ENCODE measurements at places on chromosomes 6 and 20.

DNA sequence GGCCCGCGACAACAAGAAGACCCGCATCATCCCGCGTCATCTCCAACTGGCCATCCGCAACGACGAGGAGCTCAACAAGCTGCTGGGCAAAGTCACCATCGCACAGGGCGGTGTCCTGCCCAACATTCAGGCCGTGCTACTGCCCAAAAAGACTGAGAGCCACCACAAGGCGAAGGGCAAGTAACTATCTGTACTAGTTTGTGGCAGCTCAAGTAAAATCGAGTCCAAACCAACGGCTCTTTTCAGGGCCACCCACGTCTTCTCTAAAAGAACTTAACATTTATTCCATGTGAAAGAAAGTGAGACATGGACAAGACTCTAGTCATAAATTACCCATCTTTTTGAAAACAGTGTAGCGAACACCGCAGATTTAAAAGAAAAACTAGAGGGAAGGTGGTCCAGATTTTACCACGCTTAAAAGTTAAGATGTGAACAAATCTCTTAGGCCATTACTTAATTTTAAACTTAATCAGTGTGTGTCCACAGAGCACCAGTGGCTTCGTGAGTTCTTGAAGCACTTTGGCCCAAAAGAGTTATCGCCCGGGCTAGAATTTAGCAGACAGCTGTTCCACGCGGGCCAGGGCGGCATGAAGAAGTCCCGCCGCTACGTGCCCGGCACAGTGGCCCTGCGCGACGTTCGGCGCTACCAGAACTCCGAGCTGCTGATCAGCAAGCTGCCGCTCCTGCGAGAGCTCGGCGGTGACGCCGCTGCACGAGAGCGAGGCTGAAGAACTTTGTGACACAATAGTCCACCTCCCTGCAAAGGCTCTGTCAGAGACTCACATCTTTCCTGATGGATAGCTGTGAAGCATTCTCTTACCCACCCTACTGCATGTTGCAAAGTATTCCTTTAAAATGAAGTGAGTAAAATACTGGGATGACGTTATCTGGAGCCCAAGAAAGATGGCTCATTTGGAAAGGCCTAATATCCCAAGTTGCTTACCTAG, 113.9 kb upstream of the PRSS16 start:
- peak; percentile 72 for DNase-seq

DNA sequence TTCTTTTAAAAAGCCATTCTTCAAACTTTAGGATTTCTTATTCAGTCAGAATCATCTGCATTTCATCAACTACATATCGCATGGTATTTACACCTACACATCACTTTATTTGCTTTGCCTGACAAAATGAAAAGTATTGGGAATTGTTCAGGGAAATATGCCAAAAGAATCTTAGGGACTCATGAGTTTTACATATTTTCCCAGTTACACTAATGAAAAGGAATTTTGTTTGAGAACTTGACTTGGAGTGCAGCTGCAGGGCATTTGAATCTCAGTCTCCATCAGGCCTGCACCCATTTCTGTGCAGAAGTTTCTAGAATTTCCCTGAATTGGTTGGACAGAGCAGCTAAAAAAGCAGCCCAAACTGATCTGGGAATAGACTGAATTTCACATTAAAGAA, 65.3 kb downstream of the MTHFD1L start:
- peak; percentile 65 for DNase-seq

DNA sequence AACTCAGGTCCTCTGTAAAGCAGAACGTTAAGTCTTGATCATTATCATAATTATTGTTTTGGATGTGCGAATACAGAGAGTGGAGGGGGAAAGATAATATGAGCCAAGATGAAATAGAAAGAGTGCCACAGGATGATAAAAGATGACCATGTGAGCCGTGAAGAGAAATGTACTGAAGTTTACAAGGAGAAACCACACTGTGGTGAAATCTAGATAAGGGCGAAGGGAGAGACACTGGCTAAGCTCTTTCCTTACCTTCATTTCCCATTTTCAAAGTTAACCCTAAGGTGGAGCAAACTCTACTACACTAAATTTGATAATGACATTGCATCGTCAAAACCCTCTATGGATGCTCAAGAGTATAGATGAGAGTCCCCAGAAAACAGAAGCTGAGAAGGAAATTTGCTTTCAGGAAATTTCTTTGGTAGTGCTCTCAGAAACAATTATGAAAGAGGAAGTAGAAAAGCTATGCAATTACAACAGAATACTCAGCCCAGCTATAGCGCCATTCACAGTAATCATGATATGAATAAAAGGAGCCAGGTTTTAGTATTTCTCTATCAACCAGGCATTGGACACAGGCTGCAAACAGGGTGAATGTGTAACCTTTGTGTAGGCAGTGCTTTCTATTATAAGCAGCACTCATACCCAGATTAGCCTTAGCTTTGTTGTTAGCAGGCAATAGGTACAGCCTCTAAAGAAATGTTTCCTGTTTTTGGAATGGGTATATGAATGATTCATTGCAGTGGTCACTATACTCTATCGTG, 1080.7 kb downstream of the GRIK2 start:
- no peak for DNase-seq

DNA sequence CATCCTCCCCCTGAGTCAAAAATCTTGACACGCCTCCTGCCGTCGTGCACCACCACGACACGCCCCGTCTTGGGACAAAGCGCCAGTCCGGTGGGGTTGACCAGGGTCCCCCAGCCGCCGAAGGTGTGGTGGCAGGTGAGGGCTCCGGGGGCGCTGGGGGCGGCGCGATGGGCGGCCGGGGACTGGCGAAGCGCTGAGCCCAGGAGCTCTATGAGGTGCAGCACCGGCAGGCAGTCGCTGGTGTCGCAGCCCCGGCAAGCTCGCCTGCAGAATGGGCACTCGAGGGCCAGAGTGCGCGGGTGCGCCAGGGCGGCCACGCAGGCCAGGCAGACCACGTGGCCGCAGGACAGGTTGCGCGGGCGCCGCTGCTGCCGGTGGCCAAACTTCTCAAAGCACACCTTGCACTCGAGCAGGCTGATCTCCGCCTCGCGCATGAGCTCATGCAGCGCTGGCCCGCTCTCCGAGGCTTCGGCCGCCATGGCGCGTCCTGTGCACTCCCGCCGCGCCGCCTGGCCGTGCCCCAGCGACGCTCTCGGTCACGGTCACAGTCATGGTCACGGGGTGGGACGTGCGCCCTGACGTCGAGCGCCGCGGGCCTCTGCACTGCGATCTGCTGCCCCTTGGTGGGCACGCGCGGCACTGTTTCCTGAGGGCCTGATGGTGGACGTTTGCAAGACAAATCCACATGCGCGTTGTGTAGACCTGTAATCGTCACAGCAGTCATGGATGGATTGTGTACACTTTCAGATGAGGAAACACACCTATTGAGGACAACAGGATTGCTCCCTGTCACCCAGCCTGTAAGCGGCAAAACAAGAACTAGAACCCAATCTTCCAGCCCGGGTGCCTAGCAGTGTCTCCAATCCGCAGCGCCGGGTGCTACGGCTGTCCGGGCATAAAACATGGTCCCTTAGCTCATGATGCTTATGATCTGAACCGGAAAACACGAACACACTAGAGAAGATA, at the start of gene NHLRC1:
Gene NHLRC1 (minus strand): TSS at position 550 of the 966 bp plus-strand sequence. CDS start 71 bp downstream, at position 479.
- DNase-seq: peak; percentile 90

- no peak for DNase-seq
Observed at GRCh38 chr6:155038104-155038503, 43.0 kb downstream of the TIAM2 start.

GRCh38 chr6:157020881-157021343, 243.7 kb downstream of the ARID1B start:
- DNase-seq: peak; percentile 67

DNA sequence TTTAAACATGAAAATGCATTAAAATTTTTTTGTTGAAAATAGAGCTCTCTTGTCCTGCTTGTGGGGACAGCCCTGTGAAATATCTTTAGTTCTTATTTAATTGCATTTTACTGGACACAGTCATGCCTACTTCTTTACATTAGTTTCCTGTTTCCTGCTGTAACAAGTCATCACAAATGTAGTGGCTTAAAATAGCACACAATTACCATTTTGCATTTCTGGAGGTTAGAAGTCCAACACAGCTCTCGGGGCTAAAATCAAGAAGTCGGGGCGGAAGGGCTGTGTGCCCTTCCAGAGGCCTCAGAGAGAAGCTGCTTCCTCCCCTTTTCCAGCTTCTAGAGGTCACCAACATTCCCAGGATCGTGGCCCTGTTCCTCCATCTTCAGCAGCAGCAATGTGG, 29.4 kb downstream of the PNLDC1 start:
- DNase-seq: no peak

DNA sequence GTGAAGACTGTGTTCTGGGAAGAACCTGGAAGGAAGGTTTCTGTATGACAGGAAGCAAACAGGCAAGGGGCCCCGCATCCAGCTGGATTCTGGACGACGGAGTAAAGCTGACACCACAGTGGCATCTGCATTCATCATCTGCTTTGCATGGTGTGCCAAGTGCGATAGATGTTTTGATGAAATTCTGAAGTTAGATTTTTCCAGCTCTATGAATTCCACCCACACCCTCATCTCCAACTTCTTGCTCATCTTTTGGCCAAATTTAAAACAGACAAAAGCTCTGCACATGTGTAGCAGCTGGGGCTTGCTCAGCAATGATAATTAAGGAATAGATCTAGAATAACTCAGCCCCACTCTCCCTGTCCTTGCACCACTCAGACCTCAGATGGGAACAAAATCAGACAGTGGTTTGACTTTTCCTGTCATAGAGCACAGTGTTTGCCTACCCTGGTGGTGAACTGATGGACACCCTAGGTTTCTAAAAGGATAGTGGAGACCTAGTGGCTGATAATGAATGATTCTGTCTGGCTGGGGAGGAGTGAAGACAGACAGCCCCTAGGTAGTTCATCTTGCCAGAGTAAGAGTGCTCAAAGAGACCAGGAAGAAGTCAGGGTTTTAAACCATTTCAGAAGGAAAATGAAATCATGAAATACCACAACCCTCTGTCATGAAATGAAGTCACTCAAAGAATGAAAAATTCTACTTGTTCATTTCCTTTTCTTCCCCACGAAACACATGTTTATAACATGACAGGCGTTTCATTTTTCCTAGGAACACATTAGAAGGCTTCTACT, 85.8 kb downstream of the BCAS1 start:
- no peak for DNase-seq

GRCh38 chr6:111228094-111228493, 140.8 kb downstream of the SLC16A10 start:
- DNase-seq: peak; percentile 45

DNA sequence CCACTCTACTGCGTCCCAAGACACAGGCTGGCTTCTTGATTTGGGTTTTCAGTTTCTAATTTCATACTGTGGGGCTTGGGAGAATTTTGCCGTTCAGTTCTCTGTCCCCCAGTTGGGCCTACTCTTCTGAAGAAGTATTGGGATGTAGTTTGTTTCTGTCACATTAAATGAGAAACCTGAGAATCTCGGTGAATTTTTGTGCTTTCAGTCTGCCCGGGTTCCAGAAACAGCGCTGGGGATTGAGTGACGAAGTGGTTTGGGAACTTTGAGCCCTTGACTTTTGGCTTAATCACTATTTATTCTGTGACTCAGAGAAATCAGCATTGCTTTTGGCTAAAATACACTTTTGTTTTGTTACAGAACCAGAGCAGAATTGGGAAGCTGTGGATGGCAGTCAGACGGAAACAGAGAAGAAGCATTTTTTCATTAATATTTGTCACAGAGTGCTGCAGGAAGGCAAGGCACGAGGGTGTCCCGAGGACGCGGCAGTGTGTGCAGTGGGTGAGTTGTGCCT, 74.0 kb downstream of the IGF2R start:
- peak; percentile 50 for DNase-seq

DNA sequence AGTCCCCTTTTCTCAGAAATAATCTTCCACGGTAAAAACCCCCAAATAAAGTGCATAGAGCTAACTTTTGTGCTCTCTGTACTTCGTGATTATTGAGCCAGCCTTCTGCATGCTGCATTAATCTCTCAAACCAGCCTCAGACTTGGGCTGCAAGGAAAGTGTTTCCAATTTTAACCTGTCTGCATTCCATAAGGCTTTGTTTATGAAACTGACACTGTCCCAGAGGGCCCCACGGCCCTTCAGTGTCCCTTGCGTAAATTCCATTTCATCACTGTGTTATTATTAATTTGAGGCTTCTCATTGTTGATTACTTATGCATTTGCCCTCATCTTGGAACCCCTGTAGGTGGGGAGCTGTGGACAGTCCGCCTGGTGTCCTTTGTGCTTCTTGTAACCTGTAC, 15.6 kb upstream of the SNRPB2 start:
- DNase-seq: no peak

DNA sequence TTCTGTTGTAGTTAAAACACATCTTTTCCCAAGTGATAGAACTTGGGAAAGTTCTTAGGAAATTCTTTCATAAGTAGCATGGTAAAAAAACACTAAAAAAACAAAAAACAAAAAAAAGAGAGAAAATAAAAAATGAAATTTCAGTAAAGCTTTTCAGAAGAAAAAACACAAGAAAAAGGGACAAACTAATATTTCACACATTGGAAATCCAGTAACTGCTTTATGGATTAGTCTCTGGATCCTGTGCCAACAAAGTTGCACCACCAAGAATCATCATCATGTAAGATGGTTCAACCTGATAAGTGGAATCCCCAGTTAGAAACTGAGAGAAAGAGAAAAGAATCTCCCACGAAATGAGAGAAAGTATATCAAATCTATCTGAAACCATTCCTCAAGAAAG, 144.2 kb downstream of the GMDS start:
- DNase-seq: peak; percentile 24

DNA sequence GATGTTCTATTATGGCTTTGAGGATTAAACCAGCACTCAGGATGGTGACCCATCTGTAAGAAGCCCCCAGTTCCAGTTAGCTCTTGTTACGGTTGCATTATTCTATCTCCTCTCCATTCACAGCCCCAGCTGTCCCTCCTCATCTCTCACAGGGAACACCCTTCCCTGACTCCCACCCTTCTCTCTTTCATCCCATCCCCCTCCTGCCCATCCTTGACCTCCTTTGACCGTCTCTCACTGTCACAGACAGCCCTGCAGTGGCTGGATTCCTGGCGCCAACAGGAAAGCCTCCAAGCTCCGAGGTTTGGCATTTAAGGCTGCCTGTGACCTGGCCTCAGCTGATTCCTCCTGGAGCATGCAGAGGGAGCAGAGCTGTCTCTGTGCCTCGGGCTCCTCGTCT, 4.2 kb upstream of the BPIFB4 start:
- DNase-seq: no peak

- DNase-seq: peak; percentile 39
Observed at GRCh38 chr6:140370976-140371870, 996.8 kb upstream of the CITED2 start.

GRCh38 chr6:24549674-24550353, 55.0 kb downstream of the ALDH5A1 start:
- DNase-seq: no peak

DNA sequence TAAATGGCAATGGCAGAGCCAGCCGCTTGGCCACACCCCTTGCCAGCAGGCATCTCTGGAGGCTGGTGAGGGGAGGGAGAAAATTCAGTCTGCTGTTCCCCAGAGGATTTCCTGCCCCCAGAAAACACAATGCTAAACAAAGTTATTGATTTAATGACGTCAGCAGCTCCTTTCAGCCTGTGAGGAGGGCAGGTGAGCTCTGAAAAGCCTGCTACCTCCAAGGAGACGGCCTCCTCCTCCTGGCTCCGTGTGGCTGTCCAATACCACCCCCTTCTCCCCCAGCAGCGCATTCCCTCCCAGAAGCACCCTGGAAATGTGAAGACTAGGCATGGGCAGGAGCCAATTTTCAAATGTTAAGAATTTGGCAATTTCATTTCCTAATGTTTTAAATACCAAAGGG, 393.1 kb downstream of the ZFAND3 start:
- DNase-seq: no peak

All from choroid plexus epithelial cell (primary cell).